ENCODE measurements at places on chromosomes 7 and 10. TPM values are rescaled to one million over a fixed set of nuclear protein-coding genes. Genes with fewer than 3 reads are reported as not detected.

DNA sequence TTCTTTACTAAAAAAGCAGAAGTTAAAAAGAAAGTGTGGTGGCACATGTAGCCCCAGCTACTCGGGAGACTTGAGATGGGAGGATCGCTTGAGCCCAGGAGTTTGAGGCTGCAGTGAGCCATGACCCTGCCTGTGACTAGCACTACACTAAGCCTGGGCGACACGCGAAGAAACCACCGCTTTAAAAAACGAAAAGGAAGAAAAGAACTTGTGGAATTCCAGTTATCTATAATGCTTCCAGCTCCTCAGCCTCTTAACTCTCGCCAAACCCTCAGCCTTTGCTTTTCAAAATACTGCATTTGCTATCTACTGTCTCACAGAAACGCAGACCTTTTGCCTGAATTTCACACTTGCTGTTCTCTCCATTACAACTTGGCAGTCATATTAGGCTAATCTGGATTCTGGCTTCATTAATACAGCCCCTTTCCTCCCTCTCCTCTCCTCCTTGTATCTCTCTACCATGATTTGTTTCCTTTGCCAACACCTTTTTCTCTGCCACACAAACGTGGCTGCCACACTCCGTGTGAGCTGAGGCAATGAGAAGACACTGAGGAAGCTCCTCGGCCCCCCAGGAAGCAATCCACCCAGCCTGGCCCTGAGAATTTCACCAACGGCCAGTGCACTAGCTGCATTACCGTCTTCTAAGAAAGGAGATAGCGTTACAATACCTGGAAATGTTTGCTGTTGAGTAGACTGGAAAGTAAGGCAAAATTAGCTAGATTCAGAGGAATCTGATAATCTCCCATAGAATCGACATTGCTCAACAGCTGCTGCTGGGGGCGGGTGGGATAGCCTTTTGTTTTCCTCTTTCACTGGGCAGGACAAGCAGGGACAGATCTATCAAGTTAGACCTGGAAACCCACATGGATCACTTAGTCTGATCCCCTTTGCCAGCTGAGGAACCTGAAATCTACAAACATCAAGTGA is 37.2 kb downstream of the CALML5 start:
- no peak for DNase-seq

GRCh38 chr7:105011831-105012502 is 2.0 kb upstream of the KMT2E start:
- peak; percentile 60 for DNase-seq

DNA sequence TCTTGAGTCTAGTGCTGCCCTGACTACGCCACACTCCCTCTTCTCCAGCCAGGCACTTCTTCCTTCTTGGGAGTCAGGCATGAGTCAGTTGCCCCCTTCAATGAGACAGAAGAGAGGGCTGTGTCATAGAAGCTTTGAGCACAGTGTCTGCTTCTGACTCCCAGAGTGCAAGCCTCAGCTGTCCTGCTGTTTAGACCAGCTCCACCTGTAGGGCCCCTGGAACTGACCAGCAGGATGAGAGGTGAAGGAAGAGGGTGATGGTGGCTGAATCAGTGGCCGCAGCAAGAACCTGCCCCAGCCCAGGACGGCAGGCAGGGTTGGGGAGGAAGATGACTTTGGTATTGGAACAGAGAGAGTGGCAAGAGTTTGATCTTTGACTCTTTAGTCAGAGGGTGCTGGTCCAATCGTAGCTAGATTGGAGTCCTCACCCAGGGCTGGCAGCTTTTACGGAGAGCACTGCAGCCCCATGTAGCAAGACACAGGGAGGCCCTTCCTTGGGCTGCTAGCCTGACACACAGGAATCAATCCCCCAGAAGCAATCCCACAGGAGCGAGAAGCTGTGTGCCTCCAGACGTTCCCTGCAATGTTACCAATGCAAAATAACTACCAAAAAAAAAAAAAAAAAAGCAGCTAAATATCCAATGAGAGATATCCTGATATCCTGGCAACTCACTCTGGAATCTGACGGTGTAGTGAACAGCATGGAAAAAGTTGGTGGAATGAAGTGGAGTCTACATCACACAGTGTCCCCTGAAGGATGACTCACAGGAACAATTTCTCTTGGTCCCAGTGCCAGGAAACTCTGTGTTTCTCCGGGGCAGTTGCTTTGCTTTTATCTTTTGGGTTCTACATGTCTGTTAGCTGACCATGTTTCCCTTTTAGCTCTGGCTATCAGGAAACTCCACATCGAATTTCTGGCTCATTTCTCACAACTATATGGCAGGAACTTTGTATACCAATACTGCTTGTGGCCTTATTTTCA is 6.9 kb downstream of the C10orf62 start:
- DNase-seq, result no peak

- no peak for DNase-seq
Observed at GRCh38 chr10:34872820-34873219, 57.7 kb upstream of the PARD3 start.

GRCh38 chr7:19376538-19376937 is 231.3 kb upstream of the FERD3L start:
- DNase-seq, result no peak

DNA sequence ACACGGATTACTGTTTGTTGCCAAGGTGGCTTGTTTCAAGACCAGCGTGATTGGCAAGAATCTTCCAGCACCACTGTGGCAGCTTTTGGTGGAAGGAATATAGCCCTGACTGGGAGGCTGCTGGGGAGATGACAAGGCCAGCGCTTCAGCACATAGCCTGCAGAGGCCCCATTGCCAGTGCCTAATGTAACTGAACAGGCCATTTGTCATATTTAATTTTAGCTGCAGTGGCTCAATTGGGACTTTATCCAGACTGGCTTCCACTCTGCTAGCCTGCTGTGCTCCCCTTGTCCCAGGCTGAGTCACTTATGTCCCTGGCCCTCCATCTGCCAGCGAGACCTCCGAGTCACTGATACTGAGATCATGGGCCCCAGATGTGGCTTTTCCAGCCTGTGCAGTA is 483.1 kb downstream of the GALNT17 start:
- no peak for DNase-seq

- DNase-seq, result no peak
Observed at GRCh38 chr7:92831716-92832533, 4.4 kb downstream of the CDK6 start.

DNA sequence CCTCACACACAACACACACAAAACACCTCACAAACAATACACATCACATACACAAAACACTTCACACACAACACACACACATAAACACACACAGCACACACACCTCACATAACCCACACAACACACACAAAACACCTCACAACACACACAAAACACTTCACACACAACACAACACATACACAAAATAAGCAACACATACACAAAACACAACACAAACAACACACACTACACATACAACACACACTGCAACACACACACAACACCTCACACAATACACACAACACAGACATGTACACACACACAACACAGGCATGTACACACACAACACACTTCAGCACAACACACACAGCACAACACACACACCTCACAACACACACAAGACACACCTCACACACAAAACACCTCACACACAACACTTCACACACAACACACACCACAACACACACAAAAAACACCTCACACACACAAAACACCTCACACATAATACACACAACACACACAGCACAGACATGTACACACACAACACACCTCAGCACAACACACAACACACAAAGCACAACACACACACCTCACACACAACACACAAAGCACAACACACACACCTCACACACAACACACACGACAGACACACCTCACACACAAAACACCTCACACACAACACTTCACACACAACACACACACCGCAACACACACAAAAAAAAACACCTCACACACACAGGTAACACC is 107.5 kb downstream of the TNS3 start:
- no peak for DNase-seq

DNA sequence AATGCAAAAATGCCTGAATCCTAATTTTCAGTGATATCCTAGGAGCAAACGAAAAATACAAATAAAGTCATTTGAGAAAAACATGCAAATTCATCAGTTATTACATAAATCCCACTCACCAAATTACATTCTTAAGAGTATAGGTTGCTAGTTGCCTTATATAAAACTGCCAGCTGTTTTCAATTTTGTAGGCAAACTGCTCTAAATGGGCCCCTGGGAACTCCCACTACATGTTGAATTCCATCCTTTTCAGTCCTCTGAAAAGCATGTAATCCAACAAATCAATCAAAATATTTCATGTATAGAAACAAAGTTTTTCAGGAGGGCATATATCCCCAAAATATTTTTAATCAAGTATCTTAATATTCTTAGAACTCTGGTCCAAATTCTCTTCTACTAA is 2.1 kb upstream of the JMJD1C start:
- DNase-seq, result no peak

GRCh38 chr10:80492848-80493521 is 38.9 kb downstream of the TSPAN14 start:
- DNase-seq, result no peak

- DNase-seq, result no peak
Observed at GRCh38 chr10:92965314-92965713, 95.3 kb upstream of the CYP26C1 start.

DNA sequence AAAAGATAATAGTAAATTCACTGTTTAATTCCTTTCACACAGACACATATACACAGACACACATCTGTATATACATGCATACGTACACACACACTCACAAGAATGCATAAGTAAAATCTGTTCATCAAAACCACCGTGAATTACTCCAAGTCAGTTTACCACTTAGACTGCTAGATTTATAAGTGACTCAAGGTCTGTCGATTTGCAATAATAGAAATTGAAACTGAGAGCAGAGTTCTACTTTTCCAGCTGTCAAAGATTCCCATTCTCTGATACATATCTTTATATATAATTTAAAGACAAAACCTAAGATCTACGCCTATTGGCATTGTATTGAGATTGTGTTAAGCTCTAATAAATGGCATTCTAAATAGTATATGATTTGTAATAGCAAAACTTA is 9.9 kb upstream of the HGF start:
- DNase-seq, result no peak

- DNase-seq, result no peak
Observed at GRCh38 chr7:130087364-130087763, 17.0 kb downstream of the KLHDC10 start.

GRCh38 chr7:34949361-34949760 is 87.9 kb downstream of the DPY19L1 start:
- DNase-seq, result no peak

GRCh38 chr10:123398180-123398591 is 244.0 kb downstream of the BUB3 start:
- no peak for DNase-seq

- DNase-seq, result no peak
Observed at GRCh38 chr10:86900955-86901354, 56.5 kb downstream of the MMRN2 start.

DNA sequence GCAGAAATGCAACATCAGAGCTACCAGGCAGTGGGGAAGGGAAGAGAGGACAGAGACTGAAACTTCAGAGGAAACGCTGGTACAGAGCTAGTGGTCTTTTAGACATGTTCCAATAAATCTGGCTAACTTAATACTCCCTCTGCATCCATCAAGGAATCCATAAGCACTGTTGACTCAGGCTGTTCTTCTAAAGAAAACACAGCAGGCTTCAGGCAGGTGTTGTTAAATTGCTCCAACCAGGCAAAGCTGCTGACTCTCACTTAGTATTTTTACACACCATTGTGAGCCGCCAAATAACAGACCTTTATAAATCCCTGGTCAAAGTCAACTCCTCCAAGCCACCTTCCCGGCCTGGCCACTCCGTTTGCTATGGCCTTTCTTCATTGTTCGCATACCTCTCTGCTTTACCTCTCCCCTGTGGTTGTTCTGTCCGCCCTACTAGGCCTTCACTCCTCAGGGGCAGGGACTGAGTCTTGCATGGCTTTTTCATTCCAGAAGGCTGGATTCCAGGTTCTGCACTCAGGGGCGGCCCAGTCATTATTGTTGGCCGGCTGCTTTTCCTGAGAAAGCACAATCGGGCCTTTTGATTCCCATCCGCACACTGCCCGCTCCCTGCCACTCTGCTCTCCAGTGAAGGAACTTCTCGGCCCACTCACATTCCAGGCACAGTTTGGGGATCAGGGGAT is 18.4 kb downstream of the CREB3L2 start:
- no peak for DNase-seq

GRCh38 chr10:11204351-11204942 is 186.8 kb downstream of the CELF2 start:
- DNase-seq, result no peak

- no peak for DNase-seq
Observed at GRCh38 chr7:128119036-128119435, 87.8 kb upstream of the LRRC4 start.

- peak; percentile 84 for DNase-seq
Observed at GRCh38 chr7:76201732-76202665, at the start of gene SRRM3. Gene SRRM3 (plus strand): TSS chr7:76201896. CDS start chr7:76235067, 33,171 bp downstream.

GRCh38 chr10:79072994-79073645 is 4.4 kb downstream of the ZMIZ1 start:
- DNase-seq, result no peak

- no peak for DNase-seq
Observed at GRCh38 chr10:10225136-10225676, 792.5 kb upstream of the CELF2 start.

GRCh38 chr7:140035400-140036223 is 27.1 kb downstream of the PARP12 start:
- DNase-seq, result no peak

DNA sequence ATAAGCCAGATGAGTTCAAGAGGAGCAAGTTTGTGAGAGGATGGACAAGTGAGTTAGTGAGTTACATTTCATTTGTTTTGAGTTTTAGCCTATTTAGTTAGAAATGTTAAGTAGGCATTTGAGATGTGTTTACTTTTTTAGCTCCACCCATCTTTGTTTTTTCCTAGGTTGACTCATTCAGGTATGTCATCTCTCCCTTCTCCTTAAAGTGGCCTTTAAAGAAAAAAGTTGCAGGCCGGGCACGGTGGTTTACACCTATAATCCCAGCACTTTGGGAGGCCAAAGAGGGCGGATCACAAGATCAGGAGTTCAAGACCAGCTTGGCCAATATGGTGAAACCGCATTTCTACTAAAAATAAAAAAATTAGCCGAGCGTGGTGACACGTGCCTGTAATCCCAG is 71.2 kb downstream of the BMPR1A start:
- DNase-seq, result no peak

- no peak for DNase-seq
Observed at GRCh38 chr10:98619446-98619845, 172.7 kb upstream of the HPS1 start.

Gene CPVL
- not detected for total RNA-seq

Gene ARL4A
- 10.8 TPM for total RNA-seq

Gene SPAG6
- not detected for total RNA-seq

Gene CALY
- not detected for total RNA-seq

Gene SLC39A12
- total RNA-seq, result not detected

Gene ACBD7
- 2.0 TPM for total RNA-seq

Gene WDFY4
- total RNA-seq, result 1.1 TPM

Gene NUTM2E
- total RNA-seq, result 0.23 TPM

Gene RSPH10B2
- 0.63 TPM for total RNA-seq

Gene EPHA1
- 2.4 TPM for total RNA-seq

Gene IL6
- not detected for total RNA-seq

Gene SPDYE5
- not detected for total RNA-seq

Gene ENO4
- total RNA-seq, result not detected

Measured in activated CD8-positive, alpha-beta T cell treated with anti-CD3 and anti-CD28 coated beads for 36 hours (primary cell).